ENCODE measurements at places on chromosomes 13 and 19.

- no peak for DNase-seq
Measured at GRCh38 chr19:16626796-16627192, 1.2 kb downstream of the MED26 start.

GRCh38 chr13:78599645-78600279 is 3.6 kb downstream of the POU4F1 start:
- DNase-seq: no peak

DNA sequence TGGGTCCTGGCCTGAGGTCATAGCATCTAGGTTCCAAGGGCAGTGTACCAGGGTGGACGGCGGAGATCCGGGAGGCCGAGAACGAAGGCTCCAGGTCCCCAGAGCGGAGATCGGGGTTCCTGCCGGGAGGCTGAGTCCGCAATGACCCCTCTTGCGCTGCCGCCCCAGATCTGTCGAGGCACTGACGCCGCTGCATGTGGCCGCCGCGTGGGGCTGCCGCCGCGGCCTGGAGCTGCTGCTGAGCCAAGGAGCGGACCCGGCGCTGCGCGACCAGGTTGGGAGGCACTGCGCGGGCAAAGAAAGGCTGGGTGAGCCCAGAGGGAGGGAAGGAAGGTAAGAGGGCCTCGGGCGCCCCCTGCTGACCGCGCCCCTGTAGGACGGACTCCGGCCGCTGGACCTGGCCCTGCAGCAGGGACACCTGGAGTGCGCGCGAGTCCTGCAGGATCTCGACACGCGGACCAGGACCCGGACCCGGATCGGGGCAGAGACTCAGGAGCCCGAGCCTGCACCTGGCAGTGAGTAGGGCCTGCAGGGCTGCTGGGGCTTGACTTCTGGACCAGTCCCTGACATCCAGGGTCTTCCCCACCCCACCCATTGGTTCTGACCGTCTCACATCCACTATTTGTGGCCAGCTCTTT is 906 bp downstream of the ANKLE1 start:
- DNase-seq: peak; percentile 52

GRCh38 chr13:77786695-77787287 is 89.3 kb downstream of the SLAIN1 start:
- DNase-seq: no peak

DNA sequence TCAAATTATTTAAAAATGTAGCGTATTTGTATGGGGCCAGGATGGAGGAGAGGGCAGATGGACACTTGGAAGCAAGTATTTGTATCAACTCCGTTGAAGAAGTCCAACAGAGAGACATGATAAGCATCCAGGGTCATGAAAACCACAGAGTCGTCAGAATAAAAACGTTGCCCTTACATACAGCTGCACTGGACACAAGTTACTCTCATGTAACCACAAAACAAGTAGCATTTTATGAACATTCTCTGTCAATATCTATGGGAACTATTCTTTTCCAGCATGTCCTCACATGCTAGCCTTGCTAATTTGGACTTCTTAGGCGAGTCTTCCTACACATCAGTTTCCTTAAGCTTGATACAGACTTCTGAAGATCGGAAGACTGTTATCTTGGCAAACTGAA is 35.0 kb downstream of the EFNB2 start:
- no peak for DNase-seq

GRCh38 chr13:87120476-87120875 is 550.7 kb upstream of the SLITRK5 start:
- DNase-seq: no peak

DNA sequence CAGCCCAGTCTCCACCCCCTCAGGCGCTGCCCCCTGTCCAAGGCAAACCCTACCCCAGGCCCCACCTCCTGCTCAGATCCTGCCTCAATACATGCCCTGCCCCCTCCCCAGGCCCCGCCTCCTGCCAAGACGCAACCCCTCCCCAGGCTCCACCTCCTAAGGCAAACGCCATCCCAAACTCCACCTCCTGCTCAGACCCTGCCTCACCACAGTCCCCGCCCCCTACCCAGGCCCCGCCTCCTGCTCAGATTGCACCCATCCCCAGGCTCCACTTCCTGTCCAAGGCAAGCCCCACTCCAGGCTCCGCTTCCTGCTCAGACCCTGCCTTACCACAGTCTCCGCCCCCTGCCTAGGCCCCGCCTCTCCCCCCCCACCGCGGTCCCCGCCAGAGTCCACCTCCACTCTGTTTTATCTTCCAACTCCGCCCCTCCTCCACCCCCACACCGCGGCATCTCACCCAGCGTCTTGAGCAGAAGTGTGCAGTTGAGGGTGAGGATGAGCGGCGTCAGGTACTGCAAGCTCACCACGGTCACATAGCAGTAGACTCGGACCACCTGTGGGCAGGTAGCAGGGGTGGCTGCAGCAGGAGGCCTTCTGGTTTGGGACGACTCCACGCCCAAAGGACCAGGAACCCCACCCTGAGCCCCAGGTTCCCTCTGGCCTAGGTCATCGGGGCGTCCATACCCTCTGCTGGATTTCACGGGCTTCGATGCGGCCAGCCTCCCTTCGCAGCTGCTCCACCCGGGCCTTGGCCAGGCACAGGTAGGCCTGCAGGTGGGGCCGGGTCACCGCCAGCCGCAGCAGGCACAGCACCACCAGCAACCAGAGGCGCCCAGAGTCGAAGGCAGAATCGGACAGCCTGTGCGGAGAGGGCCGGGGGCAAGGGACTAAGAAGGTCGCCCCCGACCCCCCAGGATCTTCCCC is 17.7 kb downstream of the TMEM161A start:
- peak; percentile 51 for DNase-seq

- DNase-seq: no peak
Measured at GRCh38 chr19:21586311-21587116, 81.1 kb downstream of the ZNF429 start.

- no peak for DNase-seq
Measured at GRCh38 chr19:45599286-45599685, 2.7 kb downstream of the GPR4 start.

DNA sequence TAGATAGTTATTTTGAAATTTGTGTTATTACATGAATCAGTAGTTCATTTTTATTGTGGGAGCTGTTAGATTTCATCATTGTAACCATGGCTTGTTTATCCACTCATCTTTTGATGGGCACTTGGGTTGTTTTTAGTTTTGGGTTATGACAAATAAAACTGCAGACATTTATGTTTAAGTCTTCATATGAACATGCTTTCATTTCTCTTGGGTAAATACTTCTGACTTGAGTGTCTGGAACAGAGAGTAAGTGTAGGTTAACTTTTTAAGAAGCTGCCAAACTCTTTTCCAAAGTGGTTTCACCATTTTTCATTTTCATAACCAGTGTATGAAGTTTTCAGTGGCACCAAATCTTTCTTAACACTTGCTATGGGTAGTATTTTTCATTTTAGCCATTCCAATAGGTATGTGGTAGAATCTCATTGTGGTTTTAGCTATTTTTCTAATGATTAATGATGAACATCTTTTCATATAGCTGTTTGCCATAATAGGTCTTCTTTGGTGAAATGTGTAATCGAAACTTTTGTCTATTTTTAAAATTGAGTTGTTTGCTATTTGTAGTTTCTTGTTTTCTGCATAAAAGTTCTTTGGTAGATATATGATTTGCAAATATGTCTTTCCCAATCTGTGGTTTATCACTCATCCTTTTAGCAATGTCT is 17.9 kb downstream of the SLAIN1 start:
- DNase-seq: no peak

- no peak for DNase-seq
Measured at GRCh38 chr19:42126574-42126973, 5.7 kb downstream of the POU2F2 start.

- no peak for DNase-seq
Measured at GRCh38 chr13:27183561-27184147, 12.0 kb upstream of the USP12 start.

GRCh38 chr19:13917888-13918406 is 11.9 kb downstream of the CC2D1A start:
- no peak for DNase-seq

DNA sequence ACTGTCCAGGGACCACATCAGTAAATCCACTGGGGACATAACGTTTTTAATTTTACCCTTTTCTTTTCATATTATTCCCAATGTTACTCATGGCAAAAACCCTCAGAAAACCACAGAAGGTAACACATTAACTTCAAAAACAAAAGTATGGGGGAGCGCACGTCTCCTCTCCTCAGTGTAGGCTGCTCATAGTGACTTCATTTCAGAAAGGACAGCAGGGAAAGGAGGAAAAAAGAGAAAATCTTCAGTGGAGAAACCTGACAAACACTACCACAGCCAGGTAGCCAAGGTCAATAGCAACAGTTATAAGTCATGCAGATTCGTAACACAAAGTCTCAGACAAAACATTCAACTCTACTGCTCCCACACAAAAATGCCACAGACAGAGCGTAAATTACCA is 21.4 kb downstream of the DZIP1 start:
- DNase-seq: no peak

DNA sequence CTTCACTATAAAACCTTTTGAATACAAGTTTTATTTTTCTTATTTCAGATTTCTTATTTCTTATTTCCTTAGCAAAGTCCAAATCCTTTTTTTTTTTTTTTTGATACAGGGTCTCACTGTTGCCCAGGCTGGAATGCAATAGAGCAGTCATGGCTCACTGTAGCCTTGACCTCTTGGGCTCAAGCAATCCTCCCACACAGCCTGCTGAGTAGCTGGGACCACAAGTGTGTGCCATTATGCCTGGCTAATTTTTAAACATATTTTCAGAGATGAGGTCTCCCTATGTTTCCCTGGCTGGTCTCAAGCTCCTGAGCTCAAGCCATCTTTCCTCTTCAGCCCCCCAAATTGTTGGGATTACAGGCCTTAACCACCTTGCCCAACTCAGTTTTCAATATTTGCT is 334.3 kb downstream of the DLEU7 start:
- no peak for DNase-seq

GRCh38 chr13:95643936-95644598 is 439 bp downstream of the DZIP1 start:
- no peak for DNase-seq

- no peak for DNase-seq
Measured at GRCh38 chr13:61030445-61030844, 385.2 kb downstream of the PCDH20 start.

DNA sequence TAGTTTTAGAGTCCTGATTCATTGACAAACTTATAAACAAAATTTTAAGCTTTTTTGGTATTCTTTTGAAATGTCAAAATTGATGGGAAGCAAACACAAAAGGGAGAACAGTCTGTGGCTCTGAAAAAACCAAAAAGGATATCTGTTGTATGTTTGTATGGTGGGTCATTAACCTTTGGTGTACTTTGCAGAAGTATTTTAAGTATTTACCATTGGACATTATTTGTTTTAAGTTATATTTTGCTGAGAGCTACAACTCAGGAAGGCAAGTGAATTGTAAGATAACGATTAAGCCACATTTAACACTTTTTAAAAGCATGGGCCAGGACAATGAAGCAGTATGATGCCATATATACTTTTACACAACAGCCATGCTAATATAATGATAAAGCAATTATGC is 15.2 kb downstream of the LPAR6 start:
- no peak for DNase-seq

DNA sequence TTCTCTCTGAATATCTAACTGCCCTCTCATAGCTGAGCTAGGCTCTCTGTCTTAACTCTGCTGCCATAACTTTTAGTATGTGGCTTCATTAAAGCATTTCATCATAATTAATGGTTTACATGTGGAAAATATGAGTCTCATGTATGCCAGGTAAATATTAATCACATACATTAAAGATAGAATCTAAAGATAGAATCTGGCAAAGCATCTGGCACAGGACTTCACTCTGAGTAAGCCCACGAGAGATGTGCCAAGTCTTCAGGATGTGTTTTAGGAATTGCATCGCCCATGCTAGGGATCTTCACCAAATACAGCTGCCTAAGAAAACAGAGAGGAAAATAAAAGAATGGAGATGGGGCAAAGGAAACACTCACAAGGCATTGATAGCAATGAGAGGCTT is 285.8 kb downstream of the DIAPH3 start:
- DNase-seq: no peak

DNA sequence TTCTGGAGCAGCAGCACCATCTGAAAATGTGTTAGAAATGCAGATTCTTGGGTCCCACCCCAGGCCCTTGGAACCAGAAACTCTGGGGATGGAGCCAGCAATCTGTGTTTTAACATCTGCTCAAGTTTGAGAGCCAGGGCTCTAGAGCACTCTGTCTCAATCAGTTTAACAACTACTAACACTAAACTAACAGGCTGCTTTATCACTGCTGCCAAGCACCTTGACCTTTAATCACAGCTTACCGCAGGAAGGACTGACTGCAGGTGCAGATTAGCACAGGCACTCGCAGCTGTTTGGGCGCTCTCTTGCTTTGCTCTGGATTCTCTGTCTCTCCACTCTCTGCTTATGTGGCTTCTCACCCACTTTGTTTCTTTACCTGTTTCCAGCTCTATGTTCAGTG is 163.5 kb downstream of the MTUS2 start:
- DNase-seq: no peak

DNA sequence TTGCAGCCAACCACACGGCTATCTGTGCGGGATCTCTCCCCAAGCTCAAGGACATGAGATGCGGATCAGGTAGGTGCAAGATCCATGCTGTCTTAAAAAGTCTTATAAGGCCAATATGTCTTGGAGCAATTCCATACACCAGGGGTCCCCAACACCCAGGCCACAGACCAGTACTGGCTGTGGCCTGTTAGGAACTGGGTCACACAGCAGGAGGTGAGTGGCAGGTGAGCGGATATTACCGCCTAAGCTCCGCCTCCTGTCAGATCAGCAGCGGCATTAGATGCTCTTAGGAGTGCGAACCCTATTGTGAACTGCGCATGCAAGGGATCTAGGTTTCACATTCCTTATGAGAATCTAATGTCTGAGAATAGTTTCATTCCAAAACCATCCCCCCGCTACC is 68.8 kb upstream of the ZNF599 start:
- no peak for DNase-seq

DNA sequence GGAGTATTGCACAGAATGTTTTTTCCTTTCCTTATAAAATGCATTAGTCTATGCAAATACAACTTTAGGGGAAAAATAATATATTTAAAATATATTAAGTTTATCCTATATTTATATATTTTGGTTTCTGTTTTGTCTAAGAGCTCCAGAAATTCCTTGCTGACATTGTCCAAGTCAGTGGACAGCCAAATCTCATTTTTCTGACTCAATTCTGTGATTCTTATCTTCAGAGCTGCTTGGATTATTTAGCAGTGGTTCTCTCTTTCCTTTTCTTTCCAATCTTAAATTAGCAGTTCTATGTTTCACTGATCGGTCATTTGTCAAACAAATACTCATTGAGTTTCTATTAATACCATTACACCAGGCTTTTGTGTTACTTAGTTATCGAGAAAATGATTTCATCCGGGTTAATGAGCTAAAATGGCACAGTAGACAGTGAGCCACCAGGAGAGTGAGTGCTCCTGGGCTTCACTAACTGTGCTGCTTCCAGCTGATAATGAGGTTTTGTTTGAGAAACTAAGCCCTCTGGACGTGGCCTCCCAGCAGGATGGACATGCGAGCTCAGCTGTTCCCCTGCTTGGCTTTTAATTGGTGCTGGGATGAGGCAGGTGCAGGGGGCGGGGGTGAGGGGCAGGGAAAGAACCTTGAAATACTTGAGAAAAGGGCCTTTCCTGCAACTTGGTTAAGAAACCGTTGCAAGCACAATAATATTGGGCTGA is 44.0 kb downstream of the ATP11A start:
- DNase-seq: no peak

- DNase-seq: no peak
Measured at GRCh38 chr13:65606622-65607021, 1623.5 kb downstream of the PCDH9 start.
